ENCODE measurements at places on chromosomes 7 and 10. TPM values are rescaled to one million over a fixed set of nuclear protein-coding genes. Genes with fewer than 3 reads are reported as not detected.

MYL10 gene
- polyA plus RNA-seq = not detected

SHTN1 gene
- 16.0 TPM for polyA plus RNA-seq

PLAC9 gene
- polyA plus RNA-seq = not detected

MGAM2 gene
- 0.04 TPM for polyA plus RNA-seq

TRA2A gene
- polyA plus RNA-seq = 92.6 TPM

ATRNL1 gene
- 0.06 TPM for polyA plus RNA-seq

PIP4K2A gene
- 15.5 TPM for polyA plus RNA-seq

CHCHD1 gene
- polyA plus RNA-seq = 39.5 TPM

TUBAL3 gene
- polyA plus RNA-seq = 2.6 TPM

HELLS gene
- polyA plus RNA-seq = 16.8 TPM

OLAH gene
- polyA plus RNA-seq = 0.31 TPM

PON2 gene
- polyA plus RNA-seq = 87.1 TPM

ITIH5 gene
- 0.10 TPM for polyA plus RNA-seq

HHEX gene
- not detected for polyA plus RNA-seq

GPR85 gene
- polyA plus RNA-seq = 2.0 TPM

EPO gene
- polyA plus RNA-seq = 0.41 TPM

ACSL5 gene
- not detected for polyA plus RNA-seq

CNNM1 gene
- 0.83 TPM for polyA plus RNA-seq

PRKG1 gene
- polyA plus RNA-seq = 0.30 TPM

VWDE gene
- 0.01 TPM for polyA plus RNA-seq

SND1 gene
- 173 TPM for polyA plus RNA-seq

PRSS2 gene
- polyA plus RNA-seq = not detected

TAS2R3 gene
- 0.59 TPM for polyA plus RNA-seq

NKX2-3 gene
- polyA plus RNA-seq = not detected

ARMC3 gene
- not detected for polyA plus RNA-seq

GPRIN2 gene
- 0.42 TPM for polyA plus RNA-seq

POU6F2 gene
- not detected for polyA plus RNA-seq

BEND7 gene
- 4.5 TPM for polyA plus RNA-seq

ATOH7 gene
- 0.04 TPM for polyA plus RNA-seq

CTAGE4 gene
- polyA plus RNA-seq = 5.9 TPM

OPN4 gene
- not detected for polyA plus RNA-seq

HERC4 gene
- polyA plus RNA-seq = 29.6 TPM

FOXK1 gene
- polyA plus RNA-seq = 9.6 TPM

GPNMB gene
- 142 TPM for polyA plus RNA-seq

CRHR2 gene
- polyA plus RNA-seq = not detected

ZNF3 gene
- polyA plus RNA-seq = 16.6 TPM

PAX4 gene
- polyA plus RNA-seq = not detected

CALD1 gene
- polyA plus RNA-seq = 229 TPM

TMEM139 gene
- 25.1 TPM for polyA plus RNA-seq

CYP51A1 gene
- polyA plus RNA-seq = 55.1 TPM

ZNF488 gene
- 1.4 TPM for polyA plus RNA-seq

AKR1C2 gene
- polyA plus RNA-seq = 66.0 TPM

CACNB2 gene
- 0.15 TPM for polyA plus RNA-seq

PRKAR2B gene
- polyA plus RNA-seq = 0.01 TPM

SYT15B gene
- polyA plus RNA-seq = not detected

UPK3B gene
- 7.5 TPM for polyA plus RNA-seq

CYP3A5 gene
- 4.5 TPM for polyA plus RNA-seq

CRYGN gene
- not detected for polyA plus RNA-seq

MINPP1 gene
- 11.5 TPM for polyA plus RNA-seq

ZNF425 gene
- polyA plus RNA-seq = 1.8 TPM

CPA5 gene
- polyA plus RNA-seq = 0.24 TPM
